ENCODE measurements at places on chromosomes 4 and X. TPM values are rescaled to one million over a fixed set of nuclear protein-coding genes. Genes with fewer than 3 reads are reported as not detected.
A peak's percentile ranks its signal among the peaks of the same experiment; 100 is the strongest.

GRCh38 chr4:121551271-121551670 is 145.5 kb downstream of the ANXA5 start:
- peak; percentile 5 for DNase-seq

- no peak for DNase-seq
Measured at GRCh38 chr4:6781113-6781512, 1.4 kb upstream of the KIAA0232 start.

- no peak for DNase-seq
Measured at GRCh38 chr4:123462007-123462406, 65.4 kb downstream of the SPRY1 start.

GRCh38 chr4:112119353-112119783 is 25.9 kb upstream of the FAM241A start:
- DNase-seq: no peak

GRCh38 chrX:153934762-153935325 is at the start of gene NAA10:
NAA10 (minus strand) TSS chrX:153935037; CDS start chrX:153934904, 133 bp downstream.
- DNase-seq: peak; percentile 61

AFM gene
- not detected for total RNA-seq

DNA sequence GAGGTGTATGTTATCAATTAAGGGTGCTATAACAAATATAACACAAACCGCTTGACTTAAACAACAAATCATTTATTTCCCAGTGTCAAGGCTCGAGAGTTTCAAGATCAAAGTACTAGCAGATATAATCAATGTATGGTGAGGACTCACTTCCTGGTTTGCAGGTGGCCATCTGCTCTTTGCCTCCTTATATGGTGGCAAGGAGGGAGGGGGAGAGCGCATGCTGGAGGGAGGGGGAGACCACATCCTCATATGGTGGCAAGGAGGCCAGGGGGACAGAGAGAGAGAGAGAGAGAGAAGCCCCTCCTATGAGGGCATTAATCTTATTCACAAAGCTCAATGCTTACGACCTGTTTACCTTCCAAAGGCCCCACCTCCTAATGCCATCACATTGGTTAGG is 372.3 kb upstream of the SPOCK3 start:
- no peak for DNase-seq

GRCh38 chrX:145821291-145821897 is 3.8 kb downstream of the SLITRK2 start:
- DNase-seq: no peak

HTR2C gene
- total RNA-seq: not detected

PHEX gene
- total RNA-seq: 0.75 TPM

DNA sequence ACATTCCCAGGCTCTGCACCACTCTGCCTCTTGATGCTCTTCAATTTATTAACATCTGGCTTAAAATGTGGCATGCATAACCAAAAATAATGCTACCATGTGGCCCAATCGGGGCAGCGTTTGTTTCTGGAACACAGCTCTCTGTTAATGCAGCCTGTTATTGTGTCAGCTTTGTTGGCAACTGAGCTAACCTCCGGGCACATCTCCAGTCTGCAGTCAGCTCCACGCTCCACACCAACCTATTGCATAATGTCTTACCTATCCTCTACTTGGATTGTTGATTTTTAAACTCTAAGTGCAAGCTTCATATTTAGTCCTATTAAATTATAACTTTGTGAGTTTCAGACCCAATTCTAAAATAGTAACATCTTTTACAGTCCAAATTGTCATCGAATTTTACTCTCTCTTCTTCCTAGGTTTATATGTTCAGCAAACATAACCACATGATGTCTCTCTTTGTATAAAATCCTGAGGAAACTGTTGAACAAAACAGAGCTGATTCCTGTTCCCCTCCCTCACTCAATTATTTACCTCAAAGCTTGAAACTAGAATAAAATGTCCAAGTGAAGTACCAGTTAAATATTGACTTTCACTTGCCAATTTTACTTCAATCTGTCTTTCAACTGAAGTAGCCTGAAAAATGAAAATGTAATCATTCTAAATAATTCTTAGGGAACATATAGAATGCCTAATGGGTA is 92.2 kb upstream of the RAPGEF2 start:
- peak; percentile 27 for DNase-seq

DNA sequence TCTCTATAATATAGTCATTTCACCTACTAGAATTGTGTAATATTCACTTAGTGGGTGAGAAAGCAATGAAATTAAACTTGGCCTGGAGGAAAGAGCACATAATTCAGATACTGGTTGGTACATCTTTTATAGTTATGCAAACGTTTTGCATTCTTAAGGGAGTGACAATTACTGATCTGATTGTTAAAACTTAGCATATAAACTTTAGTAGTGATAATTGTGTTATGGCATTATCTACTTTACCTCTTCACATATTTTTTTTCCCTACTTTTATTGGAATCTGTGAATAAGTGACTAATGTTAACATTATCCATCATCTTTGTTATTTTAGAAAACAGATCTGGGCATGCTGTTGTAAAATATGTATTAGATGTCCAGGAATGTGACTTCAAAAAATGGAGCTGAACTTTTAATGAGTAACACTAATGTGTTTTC is 217.4 kb upstream of the GIMD1 start:
- peak; percentile 61 for DNase-seq

DNA sequence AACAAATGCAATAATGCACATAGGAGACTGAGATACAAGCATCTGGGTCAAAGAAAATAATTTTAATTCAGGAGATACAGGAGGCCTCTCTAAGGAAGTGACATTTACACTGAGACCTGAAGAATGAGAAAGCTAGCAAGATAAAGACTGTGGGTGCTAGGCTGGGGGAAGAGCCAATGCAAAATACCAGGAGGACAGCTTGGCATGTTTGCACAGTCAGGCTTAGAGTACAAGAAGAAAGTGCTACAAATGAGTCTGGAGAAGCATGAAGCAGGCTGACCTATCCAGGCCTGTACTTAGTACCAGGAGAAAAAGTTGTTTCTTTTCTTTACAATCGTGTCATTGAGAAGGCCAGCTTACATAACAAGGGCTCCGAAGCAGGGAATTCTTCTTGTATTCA is 56.9 kb downstream of the GABRB1 start:
- DNase-seq: no peak

DNA sequence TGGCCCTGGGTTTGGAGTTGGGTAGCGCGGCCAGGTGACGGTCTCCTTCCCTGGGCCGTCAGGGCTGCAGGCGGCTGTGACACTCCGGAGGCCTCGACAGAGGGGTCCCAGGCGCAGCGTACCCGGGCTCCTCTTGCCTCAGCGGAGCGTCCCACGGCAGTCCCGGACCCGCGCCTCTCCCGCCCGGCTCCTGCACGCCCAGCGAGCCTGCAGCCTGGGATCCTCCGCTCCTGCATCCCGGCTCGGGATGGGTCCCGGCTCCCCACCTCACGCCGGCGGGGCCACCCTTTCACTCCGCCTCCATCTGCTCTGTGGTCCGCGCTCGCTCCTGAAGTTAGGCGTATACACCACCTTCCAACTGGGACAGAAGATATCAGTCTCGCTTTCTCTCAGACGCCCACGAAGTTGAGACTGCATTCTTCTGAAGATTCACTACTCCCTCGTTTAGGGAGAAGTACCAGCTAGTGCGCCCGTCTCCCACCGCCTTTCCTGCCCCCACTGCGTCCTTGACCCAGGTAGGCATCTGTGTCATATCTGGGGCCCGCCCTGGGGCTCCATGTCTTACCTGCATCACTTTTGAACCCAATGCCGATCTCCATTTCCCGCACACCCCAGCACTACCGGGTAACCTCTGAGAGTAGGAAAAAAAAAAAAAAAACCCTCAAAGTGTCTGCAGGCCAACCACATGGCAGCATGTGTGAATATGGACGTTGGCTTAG is 32.3 kb upstream of the KDR start:
- no peak for DNase-seq

MAGIX gene
- 3.8 TPM for total RNA-seq

DNA sequence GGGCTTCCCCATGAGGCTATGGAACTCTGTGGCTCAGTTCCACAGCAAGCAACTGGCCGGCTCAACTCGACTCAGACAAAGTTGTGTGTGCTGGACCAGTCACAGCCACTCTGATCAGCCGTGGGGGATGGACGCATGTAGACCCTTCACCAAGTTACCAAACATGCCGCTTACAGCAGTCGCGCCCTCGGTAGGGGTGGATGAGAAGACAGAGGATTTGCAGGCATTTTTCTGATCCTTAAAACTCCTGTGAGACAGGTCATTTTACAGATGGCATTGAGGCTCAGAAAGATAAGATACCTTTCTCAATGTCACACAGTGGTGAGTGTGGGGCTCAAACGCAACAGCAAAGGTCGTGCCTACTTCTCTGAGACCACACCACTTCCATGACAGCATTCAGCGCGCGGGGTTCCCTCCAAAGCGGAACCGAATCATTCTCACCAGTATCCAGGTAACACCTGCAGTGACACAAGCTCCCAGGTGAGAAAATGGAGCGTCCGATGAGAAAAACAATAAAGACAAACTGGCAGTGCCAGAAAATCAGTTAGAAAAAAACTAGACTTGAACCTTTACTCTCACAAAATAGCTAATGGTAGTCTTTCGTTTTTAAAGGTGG is 83.6 kb downstream of the RELL1 start:
- no peak for DNase-seq

DNA sequence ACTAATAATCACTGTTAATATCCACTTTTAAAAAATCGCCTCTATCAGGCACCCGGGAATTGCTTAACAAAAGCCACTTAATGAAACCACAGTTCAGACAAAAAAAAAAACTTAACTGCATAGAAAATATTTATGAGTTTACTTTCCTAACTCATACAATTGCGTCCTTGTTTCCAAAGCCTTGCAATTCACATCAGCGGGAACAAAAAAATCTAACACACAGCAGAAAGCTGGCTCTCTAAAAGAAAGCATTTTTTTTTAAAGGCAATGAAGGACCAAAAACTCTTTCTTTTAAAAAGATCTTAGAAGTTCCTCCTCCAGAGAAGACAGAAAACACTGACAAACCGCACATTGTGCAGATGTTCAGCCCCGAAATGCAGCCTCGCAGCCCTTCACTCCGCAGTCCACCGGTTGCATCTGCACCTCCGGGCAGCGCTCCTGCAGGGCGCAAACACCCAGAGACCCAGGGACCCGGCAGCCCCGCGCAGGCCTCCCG is 812 bp downstream of the FAT1 start:
- DNase-seq: peak; percentile 43

DNA sequence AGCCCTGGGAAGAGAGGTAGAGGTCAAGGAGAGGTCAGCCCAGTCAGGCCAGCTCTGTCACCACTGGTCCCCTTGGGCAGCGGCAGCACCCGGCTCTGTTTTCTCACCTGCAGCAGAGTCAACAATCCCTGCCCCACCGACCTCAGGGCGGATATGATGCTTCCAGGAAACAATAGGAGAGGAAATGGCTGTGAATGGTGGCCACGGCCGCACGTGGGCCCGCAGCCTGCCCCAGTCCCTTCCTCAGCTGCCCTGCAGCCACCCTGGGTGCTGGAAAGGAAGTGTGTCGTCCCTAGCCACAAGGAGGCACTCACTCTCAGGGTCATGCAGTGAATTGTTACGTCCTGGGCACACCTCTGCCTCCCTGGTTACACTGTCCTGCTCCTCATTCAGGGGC is 92.5 kb upstream of the ENPP6 start:
- no peak for DNase-seq

- no peak for DNase-seq
Measured at GRCh38 chr4:78660559-78660958, 109.0 kb downstream of the ANXA3 start.

- no peak for DNase-seq
Measured at GRCh38 chrX:22056235-22056634, 24.1 kb downstream of the PHEX start.

DNA sequence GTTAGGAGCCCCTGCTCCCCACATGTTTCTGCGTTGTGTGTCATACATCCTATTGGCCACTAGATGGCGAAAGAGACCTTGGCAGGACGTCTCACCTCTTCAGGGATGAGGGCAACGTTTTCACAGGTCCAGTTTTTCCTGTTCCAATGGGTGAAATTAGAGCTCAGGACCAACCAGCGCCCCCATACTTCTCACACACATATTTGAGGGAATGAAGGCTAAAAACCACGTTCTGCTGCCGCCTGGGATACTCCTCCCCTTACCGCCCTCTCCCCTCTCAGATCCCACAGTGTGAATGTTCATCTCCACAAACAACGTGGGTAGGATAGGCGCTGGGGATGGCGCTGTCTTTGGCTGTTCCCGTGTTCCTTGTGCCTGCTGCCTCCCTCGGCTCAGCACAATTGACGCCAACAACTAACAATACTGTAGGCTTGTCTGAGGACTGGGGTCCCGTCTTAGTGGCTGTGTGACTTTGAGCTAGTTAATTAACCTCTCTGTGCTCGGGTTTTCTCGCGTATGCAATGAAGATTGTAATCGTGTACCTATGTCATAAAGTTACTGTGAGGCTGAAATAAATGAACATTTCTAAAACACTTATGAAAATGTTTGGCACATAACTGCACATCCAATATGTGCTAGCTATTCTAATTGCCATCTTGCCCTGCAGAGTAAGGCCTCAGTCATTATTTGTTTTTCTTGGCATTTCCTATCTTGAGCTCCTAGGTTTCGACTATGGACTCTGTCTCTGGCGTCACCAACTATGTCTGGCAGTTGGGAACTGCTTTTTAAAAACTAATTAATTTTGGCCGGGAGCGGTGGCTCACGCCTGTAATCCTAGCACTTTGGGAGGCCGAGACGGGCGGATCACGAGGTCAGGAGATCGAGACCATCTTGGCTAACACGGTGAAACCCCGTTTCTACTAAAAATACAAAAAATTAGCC is 181.3 kb upstream of the STK26 start:
- peak; percentile 33 for DNase-seq

GRCh38 chr4:181853881-181854511 is 389.2 kb upstream of the TENM3 start:
- no peak for DNase-seq

- DNase-seq: no peak
Measured at GRCh38 chrX:69060631-69061408, 104.4 kb downstream of the PJA1 start.

MAGEE1 gene
- 2.1 TPM for total RNA-seq

GRCh38 chrX:45771560-45772340 is 571.1 kb upstream of the DIPK2B start:
- peak; percentile 72 for DNase-seq

GRCh38 chrX:7109049-7109531 is 38.4 kb upstream of the STS start:
- DNase-seq: peak; percentile 44

GRCh38 chr4:121108557-121108956 is 36.2 kb upstream of the NDNF start:
- no peak for DNase-seq

DNA sequence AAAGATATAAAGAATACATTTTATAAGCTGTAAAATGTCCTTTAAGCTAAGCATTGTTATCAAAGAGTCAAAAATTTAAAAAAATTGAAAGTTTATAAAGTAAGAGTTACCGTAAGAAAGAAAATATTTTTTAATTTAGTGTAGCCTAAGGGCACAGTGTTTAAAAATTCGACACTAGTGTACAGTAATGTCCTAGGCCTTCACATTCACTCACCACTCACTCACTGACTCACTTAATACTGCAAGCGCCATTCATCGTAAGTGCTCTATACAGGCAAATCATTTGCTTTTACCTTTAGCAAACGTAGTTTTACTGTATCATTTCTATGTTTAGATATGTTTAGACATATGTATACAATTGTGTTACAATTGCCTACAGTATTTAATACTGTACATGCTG is 20.2 kb downstream of the GLRA3 start:
- no peak for DNase-seq

Data from LHCN-M2 (cell line).